ENCODE measurements at places on chromosomes 12 and 14. TPM values are rescaled to one million over a fixed set of nuclear protein-coding genes. Genes with fewer than 3 reads are reported as not detected.

TMEM233 gene
- total RNA-seq: not detected

USP44 gene
- total RNA-seq: 6.3 TPM

NEUROD4 gene
- total RNA-seq: not detected

CNTN1 gene
- not detected for total RNA-seq

C12orf54 gene
- not detected for total RNA-seq

TSPAN19 gene
- not detected for total RNA-seq

TAS2R8 gene
- total RNA-seq: 0.21 TPM

KCNC2 gene
- total RNA-seq: not detected

CATSPERB gene
- total RNA-seq: 6.8 TPM

GYS2 gene
- total RNA-seq: not detected

CELA1 gene
- total RNA-seq: not detected

SERPINA9 gene
- total RNA-seq: not detected

SLC39A5 gene
- not detected for total RNA-seq

ZNF140 gene
- total RNA-seq: 23.6 TPM

PROX2 gene
- 0.21 TPM for total RNA-seq

PTPRQ gene
- total RNA-seq: not detected

HOXC12 gene
- total RNA-seq: not detected

KRT75 gene
- not detected for total RNA-seq

RND1 gene
- total RNA-seq: 6.2 TPM

TAS2R13 gene
- 0.94 TPM for total RNA-seq
